Calu3 (cell line): ENCODE measurements at places on chromosomes 2 and 18. TPM values are rescaled to one million over a fixed set of nuclear protein-coding genes. Genes with fewer than 3 reads are reported as not detected.

- no peak overlapping the region for H3K27ac ChIP-seq
- no peaks in the 10 kb centered on the region for H3K27me3 ChIP-seq
- H3K4me1 ChIP-seq: no peaks in the 10 kb centered on the region
- H3K36me3 ChIP-seq: peaks cover 10% of the 10 kb centered on the region
- H3K4me3 ChIP-seq: no peak overlapping the region
- DNase-seq: no peak
These were observed 135.5 kb downstream of the EIPR1 start for GRCh38 chr2:3241971-3242746.

DNA sequence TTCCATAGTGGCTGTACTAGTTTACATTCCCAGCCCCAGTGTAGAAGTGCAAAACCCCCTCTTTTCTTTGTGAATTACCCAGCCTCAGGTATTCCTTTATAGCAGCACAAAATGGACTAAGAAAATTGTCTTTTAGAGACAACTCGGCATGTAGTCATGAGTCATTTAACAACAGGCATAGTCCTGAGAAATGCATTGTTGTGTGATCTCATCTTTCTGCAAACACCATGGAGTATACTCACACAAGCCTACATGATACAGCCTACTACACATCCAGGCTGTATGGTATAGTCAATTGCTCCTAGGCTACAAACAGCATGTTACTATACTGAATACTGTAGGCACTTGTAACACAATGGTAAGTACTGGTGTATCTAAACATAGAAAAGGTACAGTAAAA lies 44.4 kb upstream of the MBP start:
- DNase-seq: no peak
- H3K27ac ChIP-seq: no peak overlapping the region
- no peaks in the 10 kb centered on the region for H3K36me3 ChIP-seq
- H3K4me3 ChIP-seq: no peak overlapping the region
- H3K27me3 ChIP-seq: no peaks in the 10 kb centered on the region

Gene CFAP65
- total RNA-seq: 0.68 and 1.3 TPM in 2 replicates

Gene ABCB11
- total RNA-seq: 1.3 and 2.1 TPM in 2 replicates

- H3K27ac ChIP-seq: no peak overlapping the region
- no peaks in the 10 kb centered on the region for H3K27me3 ChIP-seq
- H3K4me1 ChIP-seq: no peaks in the 10 kb centered on the region
- H3K36me3 ChIP-seq: peaks cover 41% of the 10 kb centered on the region
These were observed 60.1 kb downstream of the ABCG8 start for GRCh38 chr2:43898838-43899346.

DNA sequence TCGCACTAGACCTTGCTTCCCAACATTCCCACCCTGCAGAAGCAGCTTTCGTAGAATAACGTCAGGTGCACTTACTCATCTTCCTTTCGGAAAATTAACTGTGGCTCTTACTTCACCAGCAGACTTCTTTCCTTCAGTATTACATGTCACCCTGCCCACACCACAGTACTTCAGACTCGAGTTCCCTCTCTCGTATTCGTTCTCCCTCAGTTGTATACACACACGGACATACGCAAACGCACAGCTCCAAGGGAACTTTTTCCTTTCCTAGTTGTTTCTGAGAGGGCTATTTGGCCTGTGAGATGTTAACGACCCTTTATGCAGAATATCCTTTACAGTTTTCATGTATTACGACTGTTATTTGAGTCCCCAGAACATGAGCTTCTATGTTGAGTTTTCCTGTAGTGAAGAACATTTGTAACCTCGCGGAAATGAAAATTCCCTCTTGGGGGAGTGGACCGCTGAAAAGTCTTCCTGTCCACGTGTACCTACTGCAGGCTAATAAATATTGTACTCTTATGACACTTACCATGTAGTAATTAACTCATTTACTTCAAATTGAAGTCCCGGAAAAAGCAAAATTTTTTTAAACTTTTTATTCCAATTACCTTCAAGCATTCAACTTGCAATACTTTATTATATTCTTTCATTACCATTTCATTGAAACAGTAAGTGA lies 908 bp downstream of the ERLEC1 start:
- peak overlapping the region; percentile 94 for H3K4me3 ChIP-seq
- no peaks in the 10 kb centered on the region for H3K27me3 ChIP-seq
- peak overlapping the region; percentile 86 for H3K27ac ChIP-seq
- H3K4me1 ChIP-seq: peaks cover 19% of the 10 kb centered on the region
- H3K36me3 ChIP-seq: peaks cover 29% of the 10 kb centered on the region
- DNase-seq: no peak

Gene POMC
- total RNA-seq: not detected in 2 replicates

DNA sequence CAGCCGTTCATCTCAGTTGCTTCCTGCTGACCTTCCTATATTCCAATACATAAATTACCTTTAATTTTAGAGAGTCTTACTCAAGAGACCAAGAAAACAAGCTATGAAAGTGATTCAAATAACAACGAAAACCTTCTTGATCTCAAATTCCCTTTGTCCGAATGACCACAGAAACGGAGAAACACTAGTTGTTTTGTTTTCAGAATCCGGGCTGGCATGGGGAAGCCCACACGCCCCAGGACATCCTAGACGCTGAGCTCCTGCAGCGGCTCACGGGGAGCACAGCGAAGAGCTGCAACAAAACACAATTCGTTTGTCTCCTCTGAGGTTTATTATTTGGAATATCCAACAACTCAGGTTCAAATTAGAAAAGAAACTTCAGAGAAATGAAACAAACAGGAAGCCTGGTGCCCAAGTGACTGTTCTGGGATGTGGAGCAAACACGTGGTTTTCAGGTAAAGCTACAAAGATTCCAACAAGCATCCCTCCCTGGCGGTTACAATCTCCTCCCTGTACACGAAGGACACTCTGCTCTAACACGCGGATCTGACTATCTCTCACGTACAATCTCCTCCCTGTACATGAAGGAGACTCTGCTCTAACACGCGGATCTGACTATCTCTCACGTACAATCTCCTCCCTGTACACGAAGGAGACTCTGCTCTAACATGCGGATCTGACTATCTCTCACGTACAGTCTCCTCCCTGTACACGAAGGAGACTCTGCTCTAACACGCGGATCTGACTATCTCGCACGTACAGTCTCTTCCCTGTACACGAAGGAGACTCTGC lies 237.5 kb downstream of the TWIST2 start:
- DNase-seq: no peak
- no peaks in the 10 kb centered on the region for H3K27me3 ChIP-seq
- no peak overlapping the region for H3K27ac ChIP-seq
- no peaks in the 10 kb centered on the region for H3K36me3 ChIP-seq

Gene CD28
- total RNA-seq: 0.07 TPM in 1 of 2 replicates, not detected in the other

Gene APLF
- 4.2 and 4.5 TPM in 2 replicates for total RNA-seq

Gene ACTG2
- total RNA-seq: not detected in 2 replicates

Gene BCL11A
- total RNA-seq: 8.1 and 8.5 TPM in 2 replicates

DNA sequence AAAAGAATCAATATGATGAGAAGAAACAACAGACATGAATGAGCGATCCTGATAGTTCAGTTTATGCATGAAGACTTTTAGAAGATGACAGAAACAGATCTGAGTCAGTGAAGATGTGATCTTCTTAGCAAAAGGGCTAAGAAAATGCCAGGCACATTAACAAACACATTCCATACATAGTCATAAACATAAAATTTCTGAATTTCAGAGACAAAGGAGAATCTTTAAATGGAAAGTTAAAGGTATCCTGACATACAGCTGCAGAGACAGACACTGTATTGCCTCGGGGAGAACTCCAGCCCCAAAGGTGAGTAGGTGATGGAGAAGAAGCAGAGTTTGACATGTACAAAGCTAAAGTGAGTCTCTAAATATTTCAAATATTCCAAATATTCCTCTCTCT lies 40.6 kb upstream of the FN1 start:
- DNase-seq: no peak
- H3K4me3 ChIP-seq: no peak overlapping the region
- H3K4me1 ChIP-seq: no peaks in the 10 kb centered on the region
- H3K36me3 ChIP-seq: no peaks in the 10 kb centered on the region
- no peaks in the 10 kb centered on the region for H3K27me3 ChIP-seq

Gene KLHL41
- 0.21 TPM in 1 of 2 replicates, not detected in the other for total RNA-seq

Gene TRABD2A
- 0.68 and 1.2 TPM in 2 replicates for total RNA-seq

Gene SLC5A7
- not detected in 2 replicates for total RNA-seq

Gene RANBP2
- total RNA-seq: 64.9 and 67.9 TPM in 2 replicates

Gene INO80C
- total RNA-seq: 27.0 and 41.9 TPM in 2 replicates

- no peak overlapping the region for H3K4me3 ChIP-seq
- no peak overlapping the region for H3K27ac ChIP-seq
- DNase-seq: peak; percentile 41
- H3K36me3 ChIP-seq: no peaks in the 10 kb centered on the region
These were observed 38.7 kb downstream of the MCFD2 start for GRCh38 chr2:46876741-46877384.

GRCh38 chr2:12068796-12069538 lies 322.5 kb downstream of the LPIN1 start:
- no peaks in the 10 kb centered on the region for H3K36me3 ChIP-seq
- no peaks in the 10 kb centered on the region for H3K4me1 ChIP-seq
- H3K4me3 ChIP-seq: no peak overlapping the region
- no peak for DNase-seq
- H3K27ac ChIP-seq: no peak overlapping the region

- peaks cover 4% of the 10 kb centered on the region for H3K36me3 ChIP-seq
- no peak for DNase-seq
- peaks cover 42% of the 10 kb centered on the region for H3K4me1 ChIP-seq
- no peaks in the 10 kb centered on the region for H3K27me3 ChIP-seq
- H3K27ac ChIP-seq: no peak overlapping the region
These were observed 61.4 kb downstream of the WDR75 start for GRCh38 chr2:189502714-189503113.

GRCh38 chr2:242020196-242021004 lies 150.9 kb downstream of the RTP5 start:
- H3K4me3 ChIP-seq: peak overlapping the region; percentile 8
- peaks cover 92% of the 10 kb centered on the region for H3K27me3 ChIP-seq
- H3K4me1 ChIP-seq: peaks cover 8% of the 10 kb centered on the region

Gene LINC00305
- not detected in 2 replicates for total RNA-seq

DNA sequence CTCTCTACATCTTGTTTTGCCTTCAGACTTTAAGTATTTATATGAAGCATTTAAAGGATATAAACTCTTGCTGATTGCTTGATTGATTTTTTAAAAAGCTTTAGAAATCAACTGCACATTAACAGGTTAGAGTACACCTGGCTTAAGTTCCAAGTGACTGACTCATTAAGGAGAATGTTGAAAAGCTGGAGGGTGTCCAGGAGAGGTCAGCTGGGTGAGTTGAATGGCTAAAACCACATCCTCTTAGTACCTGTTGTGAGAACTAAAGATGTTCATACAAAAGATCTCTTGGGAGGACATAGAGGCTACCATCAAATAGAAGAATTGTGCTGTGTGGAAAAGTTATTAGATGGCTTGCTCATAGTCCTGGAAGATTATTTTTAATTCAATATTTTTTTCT lies 206.8 kb downstream of the TXNL1 start:
- peak; percentile 84 for DNase-seq
- peaks cover 28% of the 10 kb centered on the region for H3K4me1 ChIP-seq
- no peaks in the 10 kb centered on the region for H3K36me3 ChIP-seq
- H3K4me3 ChIP-seq: no peak overlapping the region

DNA sequence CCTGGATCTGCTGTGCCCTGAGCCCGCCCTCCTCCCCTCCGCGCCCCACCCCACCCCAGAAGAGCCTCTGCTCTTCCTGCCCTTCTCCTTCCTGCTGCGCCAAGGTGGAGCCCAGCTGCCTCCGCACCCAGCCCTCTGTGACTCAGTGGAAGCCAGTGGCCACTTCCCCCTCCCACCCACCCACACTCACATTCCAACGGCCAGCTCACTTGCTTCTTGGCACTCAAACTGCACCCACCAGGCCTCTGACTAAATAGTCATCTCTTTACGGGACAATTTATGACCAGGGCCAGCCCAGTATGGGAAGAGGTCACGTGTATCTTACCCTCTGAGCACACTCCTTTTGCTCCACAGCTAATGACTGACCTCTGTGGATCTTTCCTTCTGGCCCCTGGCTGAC lies 150.4 kb upstream of the SLC1A4 start:
- no peak overlapping the region for H3K4me3 ChIP-seq
- peaks cover 63% of the 10 kb centered on the region for H3K4me1 ChIP-seq

DNA sequence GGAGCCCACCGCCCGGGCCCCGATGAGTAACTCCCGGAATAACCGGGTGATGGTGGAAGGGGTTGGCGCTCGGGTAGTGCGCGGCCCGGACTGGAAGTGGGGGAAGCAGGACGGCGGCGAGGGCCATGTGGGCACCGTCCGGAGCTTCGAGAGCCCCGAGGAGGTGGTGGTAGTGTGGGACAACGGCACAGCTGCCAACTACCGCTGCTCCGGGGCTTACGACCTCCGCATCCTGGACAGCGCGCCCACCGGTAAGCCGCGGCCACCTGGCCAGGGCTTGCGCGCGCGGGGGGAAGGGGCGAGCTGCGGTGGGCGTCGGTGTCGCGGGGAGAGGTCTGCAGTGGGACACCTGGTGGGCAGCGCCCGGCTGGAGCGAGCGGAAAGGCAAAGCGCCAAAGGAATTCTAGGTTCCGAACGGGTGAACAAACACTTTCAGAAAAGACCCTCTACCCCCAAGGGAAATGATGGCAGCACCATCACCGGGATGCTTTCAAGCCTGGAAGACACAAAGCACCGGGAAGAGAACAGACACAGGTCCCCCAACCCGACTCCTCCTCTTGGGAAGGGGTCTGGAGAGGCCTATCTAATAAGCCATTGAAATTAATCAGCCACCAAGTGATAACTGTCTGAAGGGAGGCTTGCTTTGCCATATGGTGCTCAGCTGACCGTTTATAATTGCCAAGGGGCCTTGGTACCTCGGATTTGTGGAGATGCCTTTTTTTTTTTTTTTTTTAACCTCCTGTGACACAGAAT lies 1.1 kb downstream of the MIB1 start:
- H3K4me1 ChIP-seq: no peaks in the 10 kb centered on the region
- peak overlapping the region; percentile 30 for H3K27ac ChIP-seq
- peaks cover 28% of the 10 kb centered on the region for H3K36me3 ChIP-seq
- H3K4me3 ChIP-seq: peak overlapping the region; percentile 87
- no peaks in the 10 kb centered on the region for H3K27me3 ChIP-seq
- peak; percentile 28 for DNase-seq

GRCh38 chr2:107621186-107622165 lies 205.2 kb upstream of the RGPD4 start:
- H3K36me3 ChIP-seq: no peaks in the 10 kb centered on the region
- no peaks in the 10 kb centered on the region for H3K4me1 ChIP-seq
- DNase-seq: no peak
- H3K27me3 ChIP-seq: no peaks in the 10 kb centered on the region

DNA sequence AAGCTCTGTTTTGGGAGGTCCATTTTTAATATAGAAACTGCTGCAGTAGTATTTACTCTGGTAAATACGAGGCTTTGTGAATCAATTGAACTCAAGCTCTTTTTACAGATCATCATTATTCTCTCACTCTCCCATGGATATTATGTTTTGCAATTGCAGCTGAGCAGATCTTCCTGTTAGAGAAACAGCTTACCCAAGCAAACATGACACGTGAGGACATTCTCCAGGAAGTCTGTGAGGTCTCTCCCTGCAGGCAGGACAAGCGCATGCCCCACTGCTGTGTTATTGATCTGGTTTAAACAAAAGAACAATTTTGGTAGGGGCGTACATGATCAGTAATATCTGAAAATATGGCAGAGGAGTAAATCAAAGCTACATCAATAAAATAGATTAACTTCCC lies 72.1 kb downstream of the COL6A3 start:
- peaks cover 50% of the 10 kb centered on the region for H3K27me3 ChIP-seq
- H3K27ac ChIP-seq: no peak overlapping the region
- DNase-seq: no peak
- H3K4me1 ChIP-seq: no peaks in the 10 kb centered on the region

Gene CROCC2
- not detected in 2 replicates for total RNA-seq
